NCI-H1436 (cell line): ENCODE measurements at places on chromosomes 13 and 19.

- peak; percentile 48 for DNase-seq
Observed at GRCh38 chr19:1455336-1456120, 5.6 kb downstream of the APC2 start.

DNA sequence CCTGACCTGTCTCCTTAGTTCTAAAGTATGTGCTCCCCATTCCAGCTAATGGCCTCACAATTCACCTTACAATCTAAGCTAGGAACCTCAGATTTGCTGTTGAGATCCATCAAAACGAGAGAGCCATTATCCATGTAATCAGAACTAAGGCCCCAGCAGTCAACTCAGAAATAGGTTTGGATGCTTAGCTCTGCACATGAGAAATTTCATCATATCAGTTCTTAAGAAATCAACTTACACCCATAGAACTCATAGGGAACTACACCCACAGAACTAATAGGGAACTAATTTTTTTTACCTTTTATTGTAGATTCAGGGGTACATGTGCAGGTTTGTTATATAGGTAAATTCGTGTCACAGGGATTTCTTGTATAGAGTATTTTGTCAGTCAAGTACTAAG is 28.7 kb downstream of the CYSLTR2 start:
- DNase-seq, result no peak

DNA sequence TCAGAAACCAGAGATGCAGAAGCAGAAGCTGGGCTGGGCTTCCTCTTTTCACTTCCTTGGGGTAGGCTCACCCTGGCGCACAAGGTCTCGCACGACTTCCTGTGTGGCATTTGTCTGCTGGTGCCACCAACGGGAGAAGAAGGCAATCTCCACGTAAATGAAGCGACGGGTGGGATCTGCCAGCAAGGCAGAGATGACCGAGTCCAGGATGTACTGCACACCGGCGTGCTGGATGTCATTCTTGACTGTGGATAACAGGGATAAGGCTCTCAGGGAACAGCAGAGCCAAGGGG is 1.3 kb downstream of the MAN2B1 start:
- DNase-seq, result no peak

- DNase-seq, result no peak
Observed at GRCh38 chr19:998064-998463, 2.2 kb upstream of the GRIN3B start.

GRCh38 chr19:18984251-18984650 is 43.2 kb upstream of the HOMER3 start:
- DNase-seq, result no peak

DNA sequence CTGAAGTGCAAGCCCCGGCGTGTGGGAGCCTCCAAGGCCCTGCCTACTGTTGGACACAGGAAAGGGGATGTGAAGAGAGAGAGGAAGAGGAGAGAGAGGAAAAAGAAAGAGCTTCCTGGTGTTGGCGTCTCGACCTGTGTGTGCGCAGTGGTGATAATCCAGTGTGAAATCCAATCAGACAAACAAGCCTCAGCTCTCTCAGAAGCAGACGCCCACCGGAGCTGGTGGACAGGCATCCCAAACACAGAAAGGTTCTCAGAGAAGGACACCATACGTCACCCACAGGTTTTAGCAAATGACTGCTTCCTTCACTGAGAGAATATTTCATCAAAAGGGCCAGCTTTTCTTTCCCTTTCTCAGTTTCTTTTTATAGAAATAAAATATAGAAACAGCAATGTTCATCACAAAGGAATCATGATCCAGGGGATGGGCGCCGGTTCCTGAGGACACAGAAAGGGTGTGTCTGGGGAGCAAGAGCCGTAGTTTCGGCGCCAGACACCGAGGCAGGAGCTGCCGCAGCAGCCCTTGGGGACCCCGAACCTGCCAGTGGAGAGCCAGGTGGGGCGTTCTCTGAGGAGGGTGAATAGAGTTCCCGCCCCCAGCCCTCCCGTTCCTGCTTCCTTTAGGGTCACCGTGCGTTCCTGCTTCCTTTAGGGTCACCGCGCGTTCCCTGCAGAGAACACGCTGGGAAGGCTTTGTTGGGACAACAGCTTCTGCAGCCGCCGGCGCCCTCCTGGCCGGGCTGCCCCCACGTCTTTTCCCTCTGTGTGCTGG is 145.8 kb upstream of the SOX1 start:
- no peak for DNase-seq

GRCh38 chr13:106789911-106790310 is 222.0 kb upstream of the ARGLU1 start:
- DNase-seq, result no peak

DNA sequence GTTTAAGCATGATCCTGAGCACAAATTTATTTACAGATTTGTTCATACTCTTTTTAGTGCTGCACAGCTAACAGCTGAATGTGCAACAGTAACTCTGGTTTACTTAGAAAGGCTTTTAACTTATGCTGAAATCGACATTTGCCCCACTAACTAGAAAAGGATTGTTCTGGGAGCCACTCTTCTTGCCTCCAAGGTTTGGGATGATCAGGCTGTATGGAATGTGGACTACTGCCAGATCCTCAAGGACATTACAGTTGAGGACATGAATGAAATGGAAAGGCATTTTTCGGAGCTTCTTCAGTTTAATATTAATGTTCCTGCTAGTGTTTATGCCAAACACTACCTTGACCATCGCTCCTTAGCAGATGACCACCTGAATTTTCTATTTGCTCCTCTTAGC is 16.0 kb downstream of the ZNF100 start:
- no peak for DNase-seq

DNA sequence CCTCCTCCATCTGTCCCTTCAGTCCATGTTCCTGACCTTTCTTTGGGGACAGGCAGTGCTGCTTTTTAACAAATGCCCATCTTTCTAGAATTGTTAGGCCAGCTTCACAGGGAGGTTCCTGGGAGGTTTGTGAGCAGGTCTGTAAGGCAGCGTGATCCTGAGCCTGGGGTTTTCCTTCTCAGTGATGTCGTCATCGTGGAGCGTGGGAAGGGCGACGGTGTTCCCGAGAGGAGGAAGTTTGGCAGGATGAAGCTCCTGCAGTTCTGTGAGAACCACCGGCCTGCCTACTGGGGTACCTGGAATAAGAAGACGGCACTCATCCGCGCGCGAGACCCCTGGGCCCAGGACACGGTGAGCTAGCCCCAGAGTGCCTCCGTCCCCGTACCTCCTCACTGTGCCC is 26.8 kb downstream of the CHAF1A start:
- no peak for DNase-seq

GRCh38 chr19:15197275-15197941 is 3.4 kb downstream of the NOTCH3 start:
- DNase-seq, result peak; percentile 26

DNA sequence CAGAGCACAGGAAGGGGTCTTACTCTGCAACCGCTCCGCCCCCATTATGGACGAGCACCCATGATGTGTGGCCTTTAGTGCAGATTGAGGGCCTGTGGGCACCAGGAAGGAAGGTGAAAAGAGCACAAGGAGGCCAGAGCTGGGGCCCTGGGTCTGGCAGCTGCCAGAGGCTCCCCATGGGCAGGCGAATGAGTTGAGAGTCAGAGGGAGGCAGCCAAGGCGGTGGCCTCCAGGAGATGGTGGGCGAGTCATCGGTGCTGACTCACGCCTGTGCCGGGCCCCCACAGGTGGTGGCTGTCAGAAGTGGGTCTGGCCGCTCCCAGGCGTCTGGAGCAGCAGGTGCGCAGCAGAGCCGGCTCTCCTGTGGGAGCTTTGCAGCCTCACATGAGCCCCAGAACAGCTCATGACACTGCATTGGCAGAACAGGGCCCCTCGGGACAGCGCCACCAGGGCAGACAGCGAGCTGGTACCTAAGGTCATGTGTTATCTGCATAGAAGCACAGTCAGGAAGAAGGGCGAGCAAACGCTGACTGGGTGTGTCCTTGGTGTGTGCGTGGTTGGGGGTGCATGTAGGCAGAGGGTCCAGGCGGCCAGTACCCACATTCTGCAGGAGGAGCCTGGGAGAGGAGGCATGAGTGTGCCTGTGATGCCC is 68.8 kb downstream of the CHST8 start:
- peak; percentile 67 for DNase-seq

GRCh38 chr13:106336668-106337067 is 198.8 kb downstream of the EFNB2 start:
- DNase-seq, result no peak

DNA sequence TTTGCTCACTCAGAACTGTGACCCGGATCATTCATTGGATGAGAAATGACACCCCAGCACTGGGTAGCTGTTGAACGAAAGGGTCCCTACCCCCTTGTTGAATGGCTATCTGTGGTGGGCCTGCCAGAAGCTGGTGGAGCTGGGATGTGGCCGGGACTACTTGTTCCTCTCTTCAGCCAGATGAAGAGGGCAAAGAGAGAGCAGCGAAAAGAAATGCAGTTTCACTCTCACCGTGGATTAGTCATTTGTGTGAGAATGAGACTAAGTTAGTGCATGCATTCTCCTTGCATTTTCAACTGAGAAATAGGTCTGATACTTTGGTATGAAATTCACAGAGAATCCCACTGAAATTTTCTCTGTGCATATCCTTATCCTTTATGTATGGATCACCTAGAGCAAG is 553.1 kb downstream of the IRS2 start:
- no peak for DNase-seq

DNA sequence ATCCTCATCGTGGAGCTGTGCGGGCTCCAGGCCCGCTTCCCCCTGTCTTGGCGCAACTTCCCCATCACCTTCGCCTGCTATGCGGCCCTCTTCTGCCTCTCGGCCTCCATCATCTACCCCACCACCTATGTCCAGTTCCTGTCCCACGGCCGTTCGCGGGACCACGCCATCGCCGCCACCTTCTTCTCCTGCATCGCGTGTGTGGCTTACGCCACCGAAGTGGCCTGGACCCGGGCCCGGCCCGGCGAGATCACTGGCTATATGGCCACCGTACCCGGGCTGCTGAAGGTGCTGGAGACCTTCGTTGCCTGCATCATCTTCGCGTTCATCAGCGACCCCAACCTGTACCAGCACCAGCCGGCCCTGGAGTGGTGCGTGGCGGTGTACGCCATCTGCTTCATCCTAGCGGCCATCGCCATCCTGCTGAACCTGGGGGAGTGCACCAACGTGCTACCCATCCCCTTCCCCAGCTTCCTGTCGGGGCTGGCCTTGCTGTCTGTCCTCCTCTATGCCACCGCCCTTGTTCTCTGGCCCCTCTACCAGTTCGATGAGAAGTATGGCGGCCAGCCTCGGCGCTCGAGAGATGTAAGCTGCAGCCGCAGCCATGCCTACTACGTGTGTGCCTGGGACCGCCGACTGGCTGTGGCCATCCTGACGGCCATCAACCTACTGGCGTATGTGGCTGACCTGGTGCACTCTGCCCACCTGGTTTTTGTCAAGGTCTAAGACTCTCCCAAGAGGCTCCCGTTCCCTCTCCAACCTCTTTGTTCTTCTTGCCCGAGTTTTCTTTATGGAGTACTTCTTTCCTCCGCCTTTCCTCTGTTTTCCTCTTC is 6.3 kb downstream of the MYADM start:
- no peak for DNase-seq

DNA sequence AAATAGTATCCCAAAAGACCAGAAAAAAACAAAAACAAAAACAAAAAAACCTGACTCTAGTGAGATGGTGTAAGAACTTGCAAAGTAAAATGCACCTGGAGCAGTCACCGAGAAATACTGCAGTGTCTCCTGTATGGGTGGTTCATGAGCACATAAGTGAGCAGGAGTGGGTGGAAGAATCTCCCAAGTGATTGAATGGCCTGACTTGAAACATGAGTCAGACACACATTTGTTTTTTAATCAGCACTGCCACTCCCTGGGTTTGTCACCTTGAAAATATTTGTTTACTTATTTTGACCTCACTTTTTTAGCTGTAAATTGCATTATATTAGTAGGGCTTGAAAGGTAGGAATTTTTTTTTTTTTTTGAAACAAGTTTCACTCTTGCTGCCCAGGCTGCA is 2.0 kb downstream of the ZNF431 start:
- DNase-seq, result no peak

GRCh38 chr13:99419591-99420243 is 81.6 kb upstream of the TM9SF2 start:
- DNase-seq, result no peak

DNA sequence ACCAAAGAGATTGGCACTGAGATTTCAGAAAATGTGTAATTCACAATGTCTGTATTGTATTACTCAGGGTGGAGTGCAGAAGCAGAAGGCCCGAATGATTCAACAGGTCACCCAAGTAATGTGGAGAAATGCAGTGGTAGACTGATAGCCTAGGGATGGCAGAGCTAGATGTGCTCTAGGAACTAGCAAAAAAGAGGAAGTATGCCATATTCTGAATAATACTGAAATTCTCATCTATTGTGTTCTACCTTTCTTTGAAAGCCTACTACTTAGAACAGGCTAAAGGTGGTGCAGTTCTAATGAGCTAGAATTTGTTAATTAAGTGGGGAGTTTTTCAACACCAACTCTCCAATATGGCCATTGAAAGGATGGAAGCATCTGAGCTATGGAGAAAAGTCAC is 1449.8 kb upstream of the MIR17HG start:
- DNase-seq, result no peak

GRCh38 chr19:34217952-34218817 is 36.2 kb upstream of the GARRE1 start:
- peak; percentile 50 for DNase-seq

DNA sequence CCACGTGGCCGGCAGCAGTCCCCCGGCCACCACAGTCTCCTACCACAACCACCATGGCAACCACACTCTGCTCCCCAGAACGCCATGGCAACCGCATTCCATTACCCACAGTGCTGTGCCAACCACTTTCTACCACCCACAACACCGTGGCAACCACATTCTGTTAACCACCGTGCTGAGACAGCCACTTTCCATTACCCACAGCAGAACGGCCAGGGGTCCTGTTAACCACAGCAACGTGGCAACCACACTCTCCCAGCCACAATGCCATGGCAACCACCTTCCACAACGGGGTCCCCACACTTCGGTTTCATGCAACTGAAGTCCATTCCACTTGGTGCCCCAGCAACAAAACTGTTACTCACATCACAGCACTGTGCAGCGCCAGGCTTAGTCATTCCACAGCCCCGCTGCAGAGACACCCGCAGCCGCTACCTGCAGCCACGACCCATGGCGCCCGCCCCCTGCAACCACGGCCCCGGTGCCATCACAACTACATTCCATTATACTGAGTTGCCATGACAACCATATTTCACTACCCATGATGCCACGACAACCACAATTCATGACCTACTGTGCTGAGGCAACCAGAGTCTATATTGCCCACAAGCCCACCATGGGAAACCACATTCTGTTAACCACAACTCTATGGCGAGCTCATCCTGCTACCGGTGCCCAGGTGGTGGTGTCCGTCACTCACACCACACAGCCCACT is 10.0 kb downstream of the DPF1 start:
- DNase-seq, result no peak
